ENCODE measurements at places on chromosomes 5 and 9.

GRCh38 chr5:135978993-135979392 lies 24.2 kb upstream of the LECT2 start:
- no peak for DNase-seq

DNA sequence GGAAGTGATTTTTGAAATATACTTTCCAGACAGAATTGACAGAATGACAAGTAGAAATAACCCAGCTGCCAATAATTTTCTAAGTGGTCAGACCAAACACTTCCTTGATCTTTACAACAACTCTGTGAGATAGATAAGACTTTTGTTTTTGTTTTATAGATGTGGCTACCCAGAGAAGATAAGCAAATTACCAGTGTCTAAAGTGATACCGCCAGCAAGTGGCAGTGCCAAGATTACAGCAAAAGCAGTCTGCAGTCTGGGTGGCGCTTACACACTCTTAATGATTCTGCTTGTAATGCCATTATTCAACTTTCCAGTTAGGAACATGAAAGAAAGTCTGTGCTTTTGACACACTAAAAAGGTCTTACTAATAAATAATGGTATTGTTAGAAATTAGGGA lies 92.1 kb downstream of the HCN1 start:
- DNase-seq = no peak

DNA sequence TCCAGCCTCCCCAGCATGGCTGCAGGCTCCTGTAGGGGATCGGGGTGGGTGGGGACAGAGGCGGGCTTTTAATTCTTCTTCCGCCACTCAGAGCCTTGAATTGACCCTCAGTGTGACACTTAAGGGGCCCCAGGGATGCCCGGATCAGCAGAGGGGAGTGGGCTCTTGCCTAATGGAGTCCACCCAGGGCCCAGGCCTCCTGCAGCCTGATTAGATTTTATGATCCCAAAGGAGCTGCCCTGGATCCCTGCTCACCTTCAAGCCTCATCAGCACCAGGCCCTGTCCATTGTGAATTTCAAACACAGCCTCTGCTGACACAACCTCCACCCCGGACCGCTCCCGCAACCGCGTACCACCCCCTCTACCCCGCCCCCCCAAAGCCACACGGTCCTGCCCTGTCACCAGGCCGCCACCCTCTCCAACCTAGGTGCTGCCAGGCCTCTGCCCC lies 214.1 kb upstream of the IER5L start:
- no peak for DNase-seq

GRCh38 chr5:1808439-1808838 lies 7.2 kb downstream of the NDUFS6 start:
- DNase-seq = no peak

- DNase-seq = no peak
Measured at GRCh38 chr5:103290846-103291245, 32.3 kb downstream of the MACIR start.

GRCh38 chr5:9622971-9623421 lies 7.2 kb downstream of the TAS2R1 start:
- DNase-seq = no peak

DNA sequence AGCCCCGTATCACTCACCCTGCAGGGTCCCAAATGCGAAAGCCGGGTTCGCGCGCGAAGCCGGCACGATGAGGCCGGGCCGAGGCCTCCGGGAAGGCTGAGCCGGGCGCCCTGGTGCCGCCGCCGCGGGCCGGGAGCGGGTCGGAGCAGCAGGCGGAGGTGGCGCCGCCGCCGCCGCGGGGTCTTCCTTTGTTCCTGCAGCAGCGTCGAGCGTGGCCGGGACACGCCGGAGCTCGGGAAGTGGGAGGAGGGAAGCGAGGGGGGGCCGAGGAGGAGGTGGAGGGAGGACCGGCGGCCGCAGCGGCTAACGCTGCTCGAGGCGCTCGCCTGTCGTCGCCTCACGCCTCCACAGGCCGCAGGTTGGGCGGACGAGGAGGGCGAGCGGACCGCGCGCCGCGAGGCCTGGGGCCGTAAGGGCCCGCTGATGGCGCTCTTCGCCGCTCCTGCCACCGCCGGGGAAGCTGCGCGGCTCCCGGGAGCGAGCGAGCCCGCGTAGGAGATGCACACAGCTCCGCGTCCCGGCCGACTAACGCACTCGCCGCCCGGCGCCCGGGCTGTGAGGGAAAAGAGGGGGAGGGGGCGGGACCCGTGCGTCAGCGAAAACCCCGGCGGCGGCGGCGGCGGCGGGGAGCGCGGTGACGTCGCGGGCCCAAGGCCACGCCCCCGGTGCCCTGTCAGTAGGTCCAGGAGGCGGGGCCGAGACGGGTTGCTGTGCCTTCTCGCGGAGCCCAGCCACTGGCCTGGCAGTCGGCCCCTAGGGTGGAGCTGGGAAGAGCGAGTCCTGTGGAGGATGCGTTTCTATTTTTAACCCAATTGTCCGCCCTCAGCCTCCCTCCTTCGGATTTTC lies at the start of gene ZFAND5:
Gene ZFAND5 (minus strand): TSS at position 530 of the 846 bp plus-strand sequence. CDS start 4,430 bp downstream, outside the sequence.
- DNase-seq = peak; percentile 98

DNA sequence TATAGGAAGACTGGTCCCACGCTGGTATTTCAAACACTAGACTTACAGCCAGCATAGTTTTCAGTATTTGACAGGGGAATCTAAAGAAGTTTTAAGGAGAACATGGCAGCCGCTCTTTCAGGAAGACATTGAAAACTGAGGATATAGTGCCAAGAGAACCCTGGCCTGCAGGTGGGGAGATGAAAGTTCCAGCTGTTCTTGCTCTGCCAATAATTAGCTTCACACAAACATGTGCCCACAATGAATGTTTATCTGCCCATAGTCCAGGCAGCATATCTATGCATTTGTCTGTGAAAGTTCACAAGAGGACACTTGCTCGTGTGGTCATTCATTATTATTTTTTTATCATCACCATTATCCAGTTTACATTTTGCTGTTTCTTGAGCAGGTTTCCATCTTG lies 47.6 kb upstream of the AGXT2 start:
- DNase-seq = no peak

DNA sequence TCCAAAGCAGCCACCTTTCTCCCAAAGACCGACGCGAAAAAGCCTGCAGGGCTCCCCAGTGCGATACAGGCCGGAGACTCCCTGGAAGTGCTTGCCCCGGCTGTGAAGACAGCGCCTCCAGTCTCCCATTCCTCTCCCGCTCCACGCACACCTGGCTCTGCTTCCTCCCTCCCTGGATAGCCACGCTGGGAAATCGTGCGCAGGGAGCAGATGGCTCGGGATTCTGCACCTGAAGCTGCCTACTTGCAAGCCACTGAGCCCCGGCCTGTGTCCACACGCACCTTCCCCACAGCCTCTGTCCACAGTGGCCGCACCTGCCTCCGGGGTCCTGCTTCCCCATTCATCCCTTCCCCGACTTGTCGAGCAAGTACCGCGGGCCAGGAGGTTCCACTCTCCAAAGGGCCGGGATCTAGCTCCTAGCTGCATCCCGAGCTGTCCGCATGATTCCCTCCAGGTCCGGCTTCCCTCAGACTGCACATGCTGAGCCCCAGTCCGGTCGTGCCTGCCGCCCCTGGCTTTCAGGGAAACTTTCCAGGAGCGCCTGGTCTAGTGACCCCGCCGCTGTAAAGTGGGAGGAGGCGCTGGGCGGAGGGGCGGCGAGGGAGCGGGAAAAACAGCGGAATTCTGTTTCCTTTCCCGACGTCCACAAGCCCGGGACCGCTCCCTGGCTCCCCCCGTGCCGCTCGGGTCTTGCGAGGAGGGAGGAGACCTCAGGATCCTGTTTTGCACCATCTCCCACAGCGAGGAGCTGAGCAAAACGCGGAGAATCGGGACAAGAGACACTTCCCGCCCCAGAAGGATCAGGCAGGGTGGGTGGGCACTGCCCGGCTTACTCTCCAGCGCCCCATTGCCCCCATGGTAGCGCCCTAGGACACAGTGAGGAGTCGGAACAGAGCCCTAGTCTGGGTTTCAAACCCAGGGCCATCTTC lies 2.0 kb downstream of the SEMA6A start:
- DNase-seq = peak; percentile 72

DNA sequence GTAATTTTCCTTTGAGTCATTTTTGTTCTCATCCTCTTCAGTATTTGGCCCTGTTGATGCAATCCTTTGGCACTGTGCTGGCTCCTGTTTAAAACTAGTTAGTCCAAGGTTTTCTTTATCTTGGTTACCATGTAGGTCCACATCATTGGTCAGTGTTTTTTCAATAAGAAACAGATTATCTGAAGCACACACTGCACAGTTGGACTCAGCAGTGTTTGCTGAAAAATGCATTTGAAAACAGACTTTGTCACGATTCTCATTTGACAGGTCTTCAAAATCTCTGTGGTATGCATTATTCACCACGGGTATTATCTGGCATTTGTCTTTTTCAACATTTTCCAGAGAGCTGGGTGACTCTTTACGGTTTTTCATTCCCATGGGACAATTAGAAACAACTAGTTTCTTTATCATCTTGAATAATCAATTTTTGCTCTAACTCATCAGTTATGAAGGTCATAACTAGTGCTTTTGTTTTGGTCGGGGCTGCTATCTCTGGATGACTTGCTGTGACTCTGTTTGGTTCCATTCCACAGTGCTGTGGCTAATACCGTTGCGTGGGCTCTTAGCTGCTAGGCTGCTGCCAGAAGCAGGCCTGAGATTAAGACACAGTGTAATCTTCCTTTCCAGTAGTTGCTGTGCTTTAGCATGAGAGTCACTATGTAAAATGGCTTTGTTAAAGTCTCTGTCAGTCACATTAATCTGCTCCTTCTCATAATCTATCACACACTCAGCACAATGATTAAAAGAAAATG lies 36.2 kb downstream of the NUDT12 start:
- no peak for DNase-seq

DNA sequence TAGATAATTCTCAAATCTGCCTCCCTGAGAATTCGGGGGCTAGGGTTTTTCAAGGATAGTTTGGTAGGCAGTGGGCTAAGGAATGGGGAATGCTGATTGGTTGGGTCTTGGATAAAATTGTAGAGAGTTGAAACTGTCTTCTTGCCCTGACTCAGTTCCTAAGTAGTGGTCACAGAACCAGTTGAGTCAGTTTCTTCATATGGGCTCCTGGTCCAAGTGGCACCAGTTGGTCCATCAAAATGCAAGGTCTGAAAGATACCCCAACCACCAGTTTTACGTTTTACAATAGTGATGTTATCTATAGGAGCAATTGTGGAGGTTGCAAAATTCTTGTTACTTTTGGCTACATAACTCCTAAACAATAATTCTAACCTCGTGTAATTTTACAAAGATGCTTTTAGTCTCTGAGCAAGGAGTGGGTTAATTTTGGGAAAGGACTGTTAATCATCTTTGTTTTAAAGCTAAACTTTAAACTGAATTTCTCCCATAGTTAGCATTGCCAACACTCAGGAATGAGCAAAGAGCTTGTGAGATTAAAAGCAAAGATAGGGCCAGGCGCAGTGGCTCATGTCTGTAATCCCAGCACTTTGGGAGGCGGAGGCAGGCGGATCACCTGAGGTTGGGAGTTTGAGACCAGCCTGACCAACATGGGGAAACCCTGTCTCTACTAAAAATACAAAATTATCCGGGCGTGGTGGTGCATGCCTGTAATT lies 7.7 kb downstream of the CDK7 start:
- DNase-seq = no peak

DNA sequence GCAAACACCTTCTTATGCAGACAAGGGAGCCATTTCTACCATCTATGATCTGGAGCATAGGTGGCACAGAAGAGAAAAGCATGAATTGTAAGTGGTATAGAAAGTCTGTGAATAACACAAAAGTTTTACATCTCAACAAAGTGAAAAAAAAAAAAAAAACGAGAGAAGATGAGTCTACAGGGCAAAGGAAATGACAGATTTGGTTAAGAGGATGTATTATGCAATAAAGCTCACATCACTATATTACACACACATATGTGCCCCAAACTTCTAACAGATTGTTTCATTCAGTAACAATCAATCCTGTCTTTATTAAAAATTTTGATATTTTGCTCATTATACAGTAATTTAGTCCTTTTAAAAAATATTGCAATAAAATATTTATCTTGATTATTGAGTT lies 49.8 kb downstream of the CERT1 start:
- DNase-seq = no peak

GRCh38 chr5:178586396-178586795 lies 3.8 kb downstream of the COL23A1 start:
- no peak for DNase-seq

GRCh38 chr5:36950586-36951457 lies 74.3 kb downstream of the NIPBL start:
- no peak for DNase-seq

GRCh38 chr9:91082731-91083130 lies 279.0 kb downstream of the AUH start:
- DNase-seq = no peak

GRCh38 chr5:90866333-90866732 lies 307.7 kb downstream of the ADGRV1 start:
- DNase-seq = no peak

DNA sequence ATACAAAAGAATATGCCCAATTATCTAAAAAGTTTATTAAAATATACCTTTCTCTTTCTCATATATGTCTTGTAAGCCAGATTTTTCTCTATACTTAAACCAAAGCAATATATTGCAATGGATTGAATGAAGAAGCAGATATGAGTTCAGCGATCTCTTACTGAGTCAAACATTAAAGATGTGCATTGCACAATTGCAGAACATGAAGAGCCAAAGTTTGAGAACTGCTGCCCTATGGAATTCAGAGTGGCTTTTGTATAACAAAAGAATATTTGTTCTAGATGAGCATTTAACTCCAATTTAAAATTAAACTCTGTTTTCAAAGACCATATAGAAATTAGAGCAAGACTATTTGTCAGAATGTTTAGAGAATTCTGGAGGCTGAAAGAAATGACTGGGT lies 519.0 kb upstream of the DAB2 start:
- DNase-seq = no peak

- DNase-seq = no peak
Measured at GRCh38 chr9:136090056-136090735, 4.9 kb downstream of the NACC2 start.

DNA sequence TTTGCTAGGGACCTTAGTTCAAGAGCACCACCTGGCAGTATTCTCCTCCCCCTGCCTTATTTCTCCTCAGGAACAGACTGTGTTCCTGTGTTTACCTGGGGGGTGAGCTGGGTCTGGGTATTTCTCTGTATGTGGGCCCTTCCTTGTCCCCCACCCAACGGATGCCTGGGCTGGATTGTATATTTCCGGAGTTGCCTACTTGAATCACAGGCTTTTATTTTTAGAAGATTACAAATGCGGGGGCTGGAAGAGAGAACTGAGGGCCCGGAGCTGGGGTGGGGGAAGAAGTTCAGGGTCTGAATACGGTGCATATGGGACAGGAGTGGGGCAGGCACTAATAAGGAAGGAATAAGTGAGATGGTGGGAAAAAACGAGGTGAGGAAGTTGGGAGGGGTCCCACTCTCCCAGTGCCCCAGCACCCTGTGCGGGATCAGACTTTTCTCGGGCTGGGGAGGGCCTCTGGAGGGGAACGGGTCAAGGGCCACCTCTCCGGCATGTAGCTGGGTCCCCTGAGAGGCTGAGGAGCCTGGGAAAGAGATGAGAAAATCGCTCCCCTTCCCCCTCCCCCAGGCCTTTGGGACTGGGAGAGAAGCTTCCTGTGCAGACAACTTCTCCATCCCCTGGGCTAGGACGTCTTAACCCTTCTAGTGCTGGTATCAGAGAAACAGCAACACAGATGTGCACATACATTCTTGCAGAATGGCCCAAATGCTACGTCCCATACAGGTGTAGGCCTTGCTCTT lies 42.1 kb downstream of the PCDH1 start:
- DNase-seq = no peak

Measured in head of caudate nucleus (tissue), 42 donors.